Liver (tissue), 10 donors: ENCODE measurements at places on chromosomes 16 and 17. TPM values are rescaled to one million over a fixed set of nuclear protein-coding genes. Genes with fewer than 3 reads are reported as not detected.

GRCh38 chr16:2437032-2437790 is 8.0 kb downstream of the CCNF start:
- no peak overlapping the region for H3K4me3 ChIP-seq
- H3K27me3 ChIP-seq: no peaks in the 10 kb centered on the region
- H3K27ac ChIP-seq: no peak overlapping the region
- no peak for DNase-seq
- no peaks in the 10 kb centered on the region for H3K4me1 ChIP-seq

- no peak for DNase-seq
- H3K4me3 ChIP-seq: no peak overlapping the region
- H3K27me3 ChIP-seq: no peaks in the 10 kb centered on the region
- H3K27ac ChIP-seq: no peak overlapping the region
- no peaks in the 10 kb centered on the region for H3K4me1 ChIP-seq
These were observed 1.0 kb downstream of the OR1A1 start for GRCh38 chr17:3208484-3208883.

DNA sequence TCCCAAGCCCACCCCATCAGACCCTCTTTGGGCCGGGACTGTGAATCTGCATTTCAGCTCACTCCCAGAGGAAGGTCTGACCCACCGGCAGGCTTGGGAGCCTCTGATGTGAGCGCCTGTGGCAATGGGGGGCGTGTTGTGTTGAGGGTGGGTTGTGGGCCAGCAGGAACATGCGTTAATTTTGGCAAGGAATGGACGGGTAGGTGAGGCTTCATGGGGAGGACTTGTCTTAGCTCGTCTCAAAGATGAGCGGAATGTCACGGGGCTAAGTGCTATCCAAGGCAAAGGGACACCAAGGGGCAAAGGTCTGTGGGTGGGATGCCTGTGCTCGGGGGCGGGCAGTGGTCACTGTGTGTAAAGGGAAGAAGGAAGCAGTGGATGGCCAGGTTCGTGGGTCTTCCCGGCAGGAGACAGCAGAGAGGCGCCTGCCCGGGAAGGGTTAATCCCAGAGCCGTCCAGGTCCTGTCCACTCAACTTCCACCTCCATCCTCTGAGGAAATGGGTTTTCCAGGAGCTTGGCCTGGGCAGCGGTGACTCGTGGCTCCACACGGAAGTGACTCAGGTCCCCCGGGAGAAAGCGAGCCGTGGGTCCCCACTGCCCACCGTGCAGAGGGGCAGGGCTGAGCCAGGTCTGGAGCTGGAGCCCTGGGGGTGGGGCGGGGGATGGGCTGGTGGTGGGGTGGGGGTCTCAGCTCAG is 17.4 kb downstream of the ADGRG1 start:
- H3K27me3 ChIP-seq: no peaks in the 10 kb centered on the region
- DNase-seq: no peak
- H3K27ac ChIP-seq: no peak overlapping the region
- H3K4me3 ChIP-seq: no peak overlapping the region
- no peaks in the 10 kb centered on the region for H3K4me1 ChIP-seq

DNA sequence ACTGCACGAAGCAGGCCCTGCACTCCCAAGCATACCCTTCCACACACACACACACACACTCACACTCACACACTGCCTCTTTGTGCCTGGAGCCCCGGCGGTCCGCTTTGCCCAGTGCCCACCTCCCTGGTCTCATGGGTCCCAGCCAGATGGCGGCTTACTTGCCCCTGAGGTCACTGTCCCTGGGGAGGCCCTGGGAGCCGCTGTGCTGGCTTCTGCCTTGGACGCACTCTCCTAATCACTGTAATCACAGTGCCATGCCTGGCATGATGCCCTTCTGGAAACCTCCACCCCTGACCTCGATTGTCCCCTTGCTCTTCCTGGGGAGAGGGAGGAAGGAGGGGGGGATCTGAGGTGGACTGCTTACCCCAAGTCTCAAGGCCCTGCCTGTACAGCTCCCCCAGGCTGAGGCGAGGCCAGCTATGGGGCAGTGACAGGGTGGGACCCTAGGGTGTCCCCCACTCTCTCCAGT is 36.0 kb downstream of the ARHGAP23 start:
- H3K27ac ChIP-seq: peak overlapping the region; percentile 18
- DNase-seq: no peak
- no peaks in the 10 kb centered on the region for H3K36me3 ChIP-seq
- no peak overlapping the region for H3K4me3 ChIP-seq

DNA sequence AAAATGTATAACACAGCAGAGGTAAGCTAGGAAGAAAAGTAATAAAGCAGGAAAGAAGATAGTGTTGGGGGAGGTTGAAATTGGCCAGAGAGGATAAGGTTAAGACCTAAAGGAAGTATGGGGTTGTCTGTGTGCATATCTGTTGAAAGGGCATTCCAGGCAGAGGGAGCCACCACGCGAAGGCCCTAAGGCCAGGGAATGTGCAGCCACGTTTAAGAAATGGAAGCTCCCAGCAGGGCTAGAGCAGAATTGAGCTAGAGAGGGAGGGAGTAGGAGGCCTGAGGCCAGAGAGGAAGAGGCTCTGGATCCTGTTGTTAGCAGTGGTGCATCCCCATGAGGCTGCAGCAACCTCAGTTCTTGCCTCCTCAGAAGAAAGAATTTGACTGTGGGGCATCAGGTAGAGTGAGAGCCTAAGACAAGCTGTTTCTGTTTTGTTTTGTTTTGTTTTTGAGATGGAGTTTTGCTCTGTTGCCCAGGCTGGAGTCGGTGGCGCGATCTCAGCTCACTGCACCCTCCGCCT is 59.0 kb upstream of the CACNG5 start:
- no peak overlapping the region for H3K4me3 ChIP-seq
- no peak overlapping the region for H3K27ac ChIP-seq
- no peaks in the 10 kb centered on the region for H3K27me3 ChIP-seq
- H3K4me1 ChIP-seq: no peaks in the 10 kb centered on the region
- no peak for DNase-seq

GRCh38 chr17:18917506-18918032 is 34.4 kb upstream of the SLC5A10 start:
- H3K27me3 ChIP-seq: no peaks in the 10 kb centered on the region
- no peak for DNase-seq
- peaks cover 21% of the 10 kb centered on the region for H3K4me1 ChIP-seq
- H3K27ac ChIP-seq: no peak overlapping the region

- no peak overlapping the region for H3K4me3 ChIP-seq
- H3K4me1 ChIP-seq: no peaks in the 10 kb centered on the region
- DNase-seq: no peak
- no peaks in the 10 kb centered on the region for H3K27me3 ChIP-seq
- H3K27ac ChIP-seq: no peak overlapping the region
These were observed 27.1 kb downstream of the OGFOD1 start for GRCh38 chr16:56478281-56479049.

DNA sequence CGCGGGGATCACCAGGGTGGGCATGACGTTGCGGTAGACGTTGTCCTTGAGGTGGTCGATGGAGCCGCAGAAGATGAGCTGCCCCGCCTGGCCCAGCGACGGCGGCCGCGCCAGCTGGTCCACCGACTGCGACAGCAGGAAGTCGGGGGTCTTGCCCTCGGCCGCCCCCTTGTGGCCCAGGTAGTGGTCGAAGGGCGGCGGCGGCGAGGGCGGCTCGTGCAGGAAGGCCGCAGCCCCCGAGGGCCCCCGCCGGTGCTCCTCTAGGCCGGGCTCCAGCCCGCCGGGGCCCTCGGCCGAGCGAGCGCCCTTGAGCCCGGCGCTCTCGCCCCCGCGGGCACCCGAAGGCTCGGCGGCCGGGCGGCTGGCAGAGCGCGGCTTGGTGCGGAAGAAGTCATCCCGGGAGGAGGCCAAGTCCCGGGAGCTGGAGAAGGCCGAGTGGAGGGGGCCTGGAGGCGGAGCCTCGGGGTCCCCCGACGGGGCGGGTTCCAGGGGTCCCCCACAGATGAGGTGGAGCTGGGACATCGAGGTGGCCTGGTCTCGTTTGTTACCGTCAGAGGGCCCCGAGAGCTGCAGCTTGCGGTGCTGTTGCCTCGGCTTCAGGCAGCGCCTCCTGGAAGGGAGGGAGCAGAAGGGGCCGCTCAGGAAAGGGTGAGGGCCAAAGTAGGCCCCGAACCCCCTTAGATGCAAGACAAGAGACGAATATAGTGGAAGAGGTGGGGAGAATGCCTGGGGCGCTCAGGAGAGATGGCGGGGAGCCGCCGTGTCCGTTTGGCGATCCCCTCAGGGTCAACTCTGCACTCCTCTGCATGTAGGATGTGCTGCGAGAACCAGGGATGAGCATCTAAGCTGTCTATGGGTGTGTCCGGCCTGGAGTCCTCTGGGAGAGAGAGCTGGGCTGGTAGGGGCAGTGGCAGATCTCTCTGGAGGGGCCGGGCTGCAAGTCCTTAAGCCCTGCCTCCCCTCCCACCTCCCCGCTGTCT is 8.8 kb downstream of the FAM171A2 start:
- H3K4me1 ChIP-seq: peaks cover 5% of the 10 kb centered on the region
- peak; percentile 62 for DNase-seq
- no peaks in the 10 kb centered on the region for H3K27me3 ChIP-seq

DNA sequence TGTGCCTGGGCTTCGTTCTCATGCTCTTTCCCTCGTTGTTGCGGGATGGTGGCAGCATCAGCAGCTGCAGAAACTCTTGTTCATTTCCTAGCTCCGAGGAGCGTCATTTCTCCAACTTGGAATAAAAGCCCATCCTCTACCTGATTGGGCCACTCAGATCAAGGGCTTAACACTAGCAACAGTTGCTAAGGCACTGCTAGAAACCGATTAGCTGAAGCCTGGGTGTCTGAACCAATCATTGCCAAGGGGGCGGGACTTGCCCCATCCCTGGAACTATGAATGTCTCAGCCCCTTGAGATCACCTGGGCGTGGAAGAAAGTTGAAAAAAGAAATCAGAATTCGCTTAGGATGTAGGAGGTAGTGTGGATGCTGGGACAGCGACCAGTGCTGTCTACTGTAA is 145.3 kb downstream of the FOXL1 start:
- no peak for DNase-seq
- no peak overlapping the region for H3K27ac ChIP-seq
- no peaks in the 10 kb centered on the region for H3K36me3 ChIP-seq
- H3K4me1 ChIP-seq: no peaks in the 10 kb centered on the region

DNA sequence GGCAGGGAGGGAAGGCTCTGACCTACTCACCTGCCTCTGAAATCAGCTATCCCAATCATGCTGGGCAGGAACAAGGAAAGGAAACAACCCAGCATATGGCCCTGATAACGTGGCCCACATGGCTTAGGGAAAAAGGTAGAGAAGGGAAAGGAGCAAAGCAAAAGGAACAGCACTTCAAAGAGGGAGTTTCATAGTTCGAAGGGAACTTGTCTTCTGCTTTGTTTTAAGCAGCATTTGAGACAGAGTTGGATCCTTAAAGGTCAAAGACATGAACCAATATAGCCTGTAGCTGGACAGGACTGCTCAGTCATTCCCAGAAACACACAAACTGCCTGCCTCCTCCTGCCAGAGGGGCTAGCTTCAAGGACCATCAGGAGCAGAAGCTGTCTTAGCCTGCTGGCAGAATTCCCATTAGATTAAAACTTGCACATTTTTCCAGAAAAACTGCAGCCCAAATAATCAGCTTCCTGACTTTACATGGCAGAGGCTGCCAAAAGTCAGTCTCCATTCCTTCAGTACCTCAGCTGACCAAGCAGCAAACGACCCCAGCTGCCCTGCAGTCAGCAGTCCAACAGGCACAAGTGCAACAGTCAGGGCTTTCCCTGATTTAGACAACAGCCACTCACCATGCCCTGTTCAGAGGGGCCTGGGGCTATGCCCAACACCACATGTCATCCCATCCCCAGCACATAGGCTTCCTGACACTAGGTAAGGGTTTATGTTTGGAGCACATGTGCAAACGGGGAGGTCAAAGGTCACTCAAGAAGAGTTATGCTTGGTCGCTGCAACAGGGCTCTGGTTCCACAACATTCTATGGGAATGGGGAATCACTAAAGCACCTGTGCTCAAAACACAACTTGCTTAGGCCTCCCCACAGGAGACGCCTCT is 32.5 kb downstream of the RANBP10 start:
- DNase-seq: no peak
- no peaks in the 10 kb centered on the region for H3K27me3 ChIP-seq
- peaks cover 41% of the 10 kb centered on the region for H3K4me1 ChIP-seq
- no peaks in the 10 kb centered on the region for H3K36me3 ChIP-seq
- H3K4me3 ChIP-seq: no peak overlapping the region
- peak overlapping the region; percentile 81 for H3K27ac ChIP-seq

- peaks cover 2% of the 10 kb centered on the region for H3K36me3 ChIP-seq
- no peak overlapping the region for H3K27ac ChIP-seq
- H3K4me1 ChIP-seq: no peaks in the 10 kb centered on the region
- H3K4me3 ChIP-seq: no peak overlapping the region
- no peak for DNase-seq
These were observed 51.1 kb upstream of the CACNG5 start for GRCh38 chr17:66783656-66784381.

- H3K36me3 ChIP-seq: no peaks in the 10 kb centered on the region
- no peak overlapping the region for H3K4me3 ChIP-seq
- H3K27me3 ChIP-seq: no peaks in the 10 kb centered on the region
These were observed 119.3 kb downstream of the STX8 start for GRCh38 chr17:9456330-9456729.

DNA sequence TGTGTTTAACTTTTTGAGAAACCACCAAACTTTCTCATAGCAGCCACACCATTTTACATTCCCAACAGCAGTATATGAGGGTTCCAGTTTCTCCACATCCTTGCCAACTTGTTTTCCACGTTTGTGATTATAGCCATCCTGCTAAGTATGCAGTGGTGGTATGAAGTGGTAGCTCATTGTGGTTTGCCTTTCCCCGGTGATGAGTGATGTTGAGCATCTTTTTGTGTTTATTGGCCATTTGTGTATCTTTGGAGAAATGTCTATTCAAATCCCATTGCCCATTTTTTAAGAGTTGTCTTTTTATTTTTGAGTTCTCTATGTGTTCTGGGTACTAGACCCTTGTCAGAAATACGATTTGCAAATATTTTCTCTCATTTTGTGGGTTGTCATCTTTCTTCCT is 17.4 kb downstream of the SF3B3 start:
- H3K27me3 ChIP-seq: no peaks in the 10 kb centered on the region
- H3K4me3 ChIP-seq: no peak overlapping the region
- DNase-seq: no peak
- no peaks in the 10 kb centered on the region for H3K4me1 ChIP-seq

DNA sequence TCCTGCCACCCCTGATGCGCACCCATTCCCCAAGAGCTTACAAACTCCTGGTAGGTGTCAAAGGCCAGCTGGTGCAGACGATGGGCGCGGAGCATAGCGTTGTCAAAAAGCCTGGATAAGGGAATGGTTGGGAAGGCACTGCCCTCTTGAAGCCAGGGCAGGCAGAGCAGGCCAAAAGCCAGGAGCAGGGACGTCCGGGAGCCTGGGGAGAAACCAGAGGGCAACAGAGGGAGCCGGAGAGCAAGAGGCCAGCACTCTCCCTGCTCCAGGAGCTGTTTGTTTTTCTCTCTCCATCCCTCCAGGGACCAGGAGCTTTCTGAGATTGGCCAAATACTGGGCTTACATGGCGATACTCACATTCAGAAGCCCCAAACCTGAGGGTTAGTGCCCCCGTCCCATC is 334 bp downstream of the GH1 start:
- no peak for DNase-seq
- H3K27me3 ChIP-seq: no peaks in the 10 kb centered on the region
- no peaks in the 10 kb centered on the region for H3K36me3 ChIP-seq
- no peak overlapping the region for H3K4me3 ChIP-seq
- H3K4me1 ChIP-seq: peaks cover 3% of the 10 kb centered on the region
- no peak overlapping the region for H3K27ac ChIP-seq

GRCh38 chr17:37693328-37693727 is 50.1 kb upstream of the DDX52 start:
- no peak overlapping the region for H3K27ac ChIP-seq
- no peak for DNase-seq
- no peaks in the 10 kb centered on the region for H3K36me3 ChIP-seq
- H3K4me1 ChIP-seq: peaks cover 10% of the 10 kb centered on the region

The TMIGD1 gene
- polyA plus RNA-seq: not detected

The LGALS9B gene
- not detected for polyA plus RNA-seq

The SCNN1B gene
- 0.14 TPM for polyA plus RNA-seq

The CCL3 gene
- polyA plus RNA-seq: 2.1 TPM
